ENCODE measurements at places on chromosomes 11 and 22. TPM values are rescaled to one million over a fixed set of nuclear protein-coding genes. Genes with fewer than 3 reads are reported as not detected.

DNA sequence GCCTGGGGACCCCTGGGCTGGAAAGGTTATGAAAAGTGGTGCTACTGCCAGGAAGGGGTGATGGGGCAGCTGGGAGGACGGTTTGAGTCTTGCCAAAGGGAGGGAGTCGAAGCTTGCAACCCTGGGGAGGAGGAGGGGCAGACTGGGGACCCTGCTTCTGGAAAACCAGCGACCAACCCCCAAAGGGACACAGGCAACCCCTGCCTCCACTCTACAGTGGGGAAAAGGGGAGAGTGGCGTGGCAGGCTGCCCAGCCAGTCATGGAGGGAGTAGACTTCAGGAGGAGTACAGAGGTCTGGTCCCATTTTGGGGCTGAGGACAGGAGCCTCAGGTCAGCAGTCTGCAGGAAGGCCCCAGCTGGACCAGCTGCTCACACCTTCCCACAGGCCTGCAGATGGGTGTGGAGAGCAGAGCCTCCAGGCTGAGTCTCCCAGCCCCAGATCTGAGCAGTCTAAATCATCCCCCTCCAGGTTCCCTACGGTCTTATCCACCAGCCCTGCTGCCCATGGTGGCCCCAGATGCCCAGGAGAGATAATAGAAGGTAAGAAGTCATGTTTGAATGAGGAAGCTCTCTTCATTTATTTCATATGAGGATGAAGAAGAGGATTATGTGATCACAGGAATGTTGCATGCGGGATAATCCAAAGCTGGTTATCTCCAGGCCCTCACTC lies 3.3 kb downstream of the DDT start:
- no peak for DNase-seq

GRCh38 chr11:111851636-111852035 lies 19.7 kb downstream of the ALG9 start:
- no peak for DNase-seq

Gene MAJIN
- 0.29 TPM for total RNA-seq

Gene RIBC2
- total RNA-seq: 6.3 TPM

Gene ZFPL1
- total RNA-seq: 24.2 TPM

Gene AMPD3
- 11.5 TPM for total RNA-seq

- no peak for DNase-seq
Measured at GRCh38 chr22:41913842-41914534, 886 bp downstream of the SHISA8 start.

- DNase-seq: no peak
Measured at GRCh38 chr11:88188251-88188931, 13.1 kb upstream of the RAB38 start.

Gene SLC22A8
- total RNA-seq: not detected

Gene APOA5
- not detected for total RNA-seq

DNA sequence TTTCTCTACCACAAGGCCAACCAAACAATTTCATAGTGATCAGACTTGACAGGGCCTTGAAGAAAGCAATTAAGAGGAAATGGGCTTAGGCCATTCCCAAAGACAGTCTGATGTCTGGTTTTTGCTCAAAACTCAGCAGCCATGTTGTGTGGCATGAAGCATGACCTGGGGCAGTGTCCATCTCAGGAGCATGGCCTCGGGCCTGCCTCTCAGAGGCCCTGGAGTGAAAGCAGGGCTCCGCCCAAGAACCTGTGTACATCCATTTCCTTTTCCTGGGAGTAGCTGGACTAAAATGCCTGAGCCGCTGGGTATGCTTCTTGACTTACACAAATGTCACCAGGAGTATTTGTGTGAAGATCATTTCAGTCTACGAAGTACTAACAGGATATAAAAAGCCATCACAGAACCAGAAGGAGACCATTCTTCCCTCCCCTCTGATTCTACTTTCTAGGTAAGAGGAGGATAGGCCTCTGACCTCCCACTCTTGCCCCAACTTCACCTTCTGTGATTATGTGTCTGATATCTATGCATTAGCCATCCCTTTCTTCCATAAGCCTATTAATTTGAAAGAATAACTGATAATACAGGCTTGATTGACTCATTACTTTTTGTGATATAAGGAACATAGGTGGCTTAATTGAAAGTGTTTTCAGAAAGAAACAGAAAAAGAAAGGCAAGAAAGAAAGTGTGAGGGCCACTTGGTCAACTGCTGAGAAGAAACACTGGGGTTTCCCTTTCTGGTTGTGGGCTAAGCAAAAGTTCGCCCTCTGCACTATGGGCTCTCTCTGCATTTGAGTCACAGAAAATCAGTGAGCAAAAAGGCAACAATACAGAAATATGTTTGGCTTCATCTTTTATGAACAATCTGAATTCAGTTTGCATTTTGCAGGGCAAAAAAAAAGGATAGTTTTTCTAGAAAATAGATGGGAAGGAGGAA lies 188.6 kb upstream of the MTMR2 start:
- DNase-seq: peak; percentile 44

Gene BTBD18
- total RNA-seq: not detected

- no peak for DNase-seq
Measured at GRCh38 chr11:83713708-83714107, 427.5 kb upstream of the CCDC90B start.

- DNase-seq: no peak
Measured at GRCh38 chr11:61516191-61516590, 7.6 kb downstream of the LRRC10B start.

DNA sequence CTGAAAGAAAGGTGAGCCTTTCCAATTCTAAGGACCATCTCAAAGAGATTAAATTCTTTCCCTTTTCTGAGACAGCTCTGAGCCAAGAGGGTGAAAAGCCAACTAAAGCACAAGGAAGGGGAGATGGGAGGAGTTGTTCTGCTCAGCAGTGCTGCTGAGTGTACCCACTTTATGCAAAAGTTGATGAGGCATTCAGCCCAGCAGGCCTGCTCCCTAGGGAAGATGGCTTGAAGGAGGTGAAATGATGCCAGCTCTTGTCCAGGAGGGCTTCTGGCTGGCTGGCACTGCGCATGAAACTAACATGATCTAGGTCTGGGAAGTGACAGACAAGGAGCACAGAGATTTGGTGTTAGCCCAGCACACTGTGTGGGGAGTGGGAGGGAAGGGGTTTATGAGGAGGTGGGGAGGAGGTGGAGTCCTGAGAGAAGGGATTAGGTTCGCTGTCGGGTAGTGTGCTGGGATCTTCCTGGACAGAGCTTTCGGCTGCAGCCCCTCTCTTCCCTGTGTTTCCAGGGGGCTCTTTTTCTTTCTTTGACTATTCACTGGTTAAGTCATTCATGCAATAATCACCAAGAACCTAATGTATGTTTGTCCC lies 225.5 kb upstream of the NARS2 start:
- DNase-seq: no peak

DNA sequence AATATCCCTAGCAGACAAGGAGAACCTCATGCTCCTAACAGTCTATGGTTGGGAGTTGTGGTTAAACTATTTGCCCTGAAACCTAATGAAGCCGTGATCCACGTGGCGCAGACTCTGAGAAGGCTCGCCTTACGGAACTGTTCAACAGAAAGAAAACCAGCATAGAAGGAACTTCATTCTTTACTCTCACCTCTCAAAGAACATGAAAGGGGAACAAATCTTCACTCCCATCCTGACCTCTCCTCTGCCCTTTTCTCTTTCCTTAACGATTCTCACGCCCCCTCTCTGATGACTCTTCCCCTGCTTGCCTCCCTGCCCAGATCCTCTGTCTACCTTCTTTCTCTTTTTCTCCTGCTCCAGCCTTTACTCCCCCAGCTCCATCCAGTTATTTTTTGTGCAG lies 54.2 kb downstream of the IRAG1 start:
- no peak for DNase-seq

Data from activated naive CD4-positive, alpha-beta T cell treated with anti-CD3 and anti-CD28 coated beads for 36 hours (primary cell).